ENCODE measurements at places on chromosomes 12 and 14.

DNA sequence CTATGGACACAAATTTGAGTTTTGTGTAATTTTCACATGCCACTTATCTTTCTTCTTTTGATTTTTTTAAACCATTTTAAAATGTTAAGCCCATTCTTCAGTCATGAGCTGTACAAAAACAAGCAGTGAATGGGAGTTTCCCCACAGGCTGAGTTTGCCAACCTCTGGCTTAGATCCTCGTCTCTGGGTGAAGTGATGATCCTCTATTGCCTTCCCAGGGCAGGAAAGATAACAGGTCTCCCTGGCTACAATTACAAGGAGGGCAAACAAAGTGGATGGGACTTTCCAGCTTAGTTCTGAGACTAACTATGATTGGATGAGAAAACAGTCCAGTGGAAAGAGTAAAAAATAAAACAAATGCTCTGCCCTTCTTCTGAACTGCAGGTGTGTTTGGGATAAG lies 203.7 kb downstream of the SPTSSA start:
- DNase-seq: no peak

GRCh38 chr12:2677142-2677880 lies 117.5 kb upstream of the FKBP4 start:
- no peak for DNase-seq

- DNase-seq: no peak
These were observed 86.6 kb downstream of the FOXN4 start for GRCh38 chr12:109222496-109222895.

GRCh38 chr12:89874146-89874545 lies 165.5 kb upstream of the ATP2B1 start:
- DNase-seq: no peak

DNA sequence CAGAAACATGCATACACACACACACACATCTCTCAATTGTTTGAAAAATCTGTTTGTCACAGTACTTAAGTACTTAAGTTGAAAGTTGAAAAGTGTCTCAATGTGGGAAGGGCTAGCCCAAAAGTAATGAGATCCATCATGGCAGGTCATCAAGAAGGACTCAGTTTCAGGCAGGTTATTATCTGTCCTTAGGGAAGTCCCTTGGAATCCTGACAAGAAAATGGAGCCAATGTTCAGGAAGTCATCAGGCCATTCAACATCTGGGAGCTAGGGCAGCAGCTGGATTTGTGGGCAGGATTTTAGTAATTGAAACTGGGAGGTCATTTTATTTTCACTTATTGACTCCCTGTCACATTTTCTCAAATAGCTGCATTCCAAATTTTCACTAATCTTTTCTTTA lies 56.0 kb downstream of the MSRB3 start:
- DNase-seq: no peak

Data from NT2/D1 (cell line).